ENCODE measurements at places on chromosomes 12 and 14.

GRCh38 chr12:47415054-47415453 lies 290.8 kb downstream of the RPAP3 start:
- no peak for DNase-seq

GRCh38 chr12:26031827-26032226 lies 73.3 kb downstream of the RASSF8 start:
- no peak for DNase-seq

- DNase-seq, result no peak
Measured at GRCh38 chr14:93047661-93048060, 68.1 kb downstream of the ITPK1 start.

DNA sequence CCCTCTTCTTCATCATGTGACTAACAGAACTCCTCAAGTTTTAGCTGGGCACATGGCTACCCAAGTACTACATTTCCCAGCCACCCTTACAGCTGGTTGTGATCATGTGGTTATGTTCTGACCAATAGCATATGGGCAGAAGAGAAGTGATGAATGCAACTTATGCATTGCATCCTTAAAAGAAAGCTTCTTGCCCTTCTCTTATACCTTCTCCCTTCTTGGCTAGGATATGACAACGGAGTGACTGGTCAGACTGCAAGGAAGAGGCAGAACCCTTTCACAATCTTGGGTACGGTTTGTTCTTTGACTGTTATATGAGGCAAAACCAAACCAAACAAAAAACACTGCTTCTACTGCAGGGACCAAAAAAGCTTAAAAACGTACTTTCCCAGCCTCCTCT lies 66.5 kb upstream of the MAX start:
- DNase-seq, result no peak

GRCh38 chr12:132158677-132159554 lies 14.7 kb downstream of the NOC4L start:
- DNase-seq, result no peak

DNA sequence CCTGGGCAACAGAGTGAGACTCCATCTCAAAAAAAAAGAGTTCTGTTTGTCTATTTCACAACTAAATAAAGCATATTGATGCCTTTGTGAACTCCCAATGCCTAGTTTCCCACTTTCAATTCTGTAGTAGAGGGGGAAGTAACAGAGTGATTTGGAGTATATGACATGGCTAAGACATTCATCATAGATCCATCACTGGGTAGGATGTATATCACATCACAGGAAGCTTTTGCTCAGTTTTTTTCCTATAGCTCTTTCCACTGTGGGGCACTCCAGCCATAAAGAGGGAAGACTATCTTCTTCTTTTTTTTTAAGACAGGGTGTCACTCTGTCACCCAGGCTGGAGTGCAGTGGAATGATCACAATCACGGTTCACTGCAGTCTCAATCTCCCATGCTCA lies 154.0 kb upstream of the BCL2L14 start:
- DNase-seq, result no peak

DNA sequence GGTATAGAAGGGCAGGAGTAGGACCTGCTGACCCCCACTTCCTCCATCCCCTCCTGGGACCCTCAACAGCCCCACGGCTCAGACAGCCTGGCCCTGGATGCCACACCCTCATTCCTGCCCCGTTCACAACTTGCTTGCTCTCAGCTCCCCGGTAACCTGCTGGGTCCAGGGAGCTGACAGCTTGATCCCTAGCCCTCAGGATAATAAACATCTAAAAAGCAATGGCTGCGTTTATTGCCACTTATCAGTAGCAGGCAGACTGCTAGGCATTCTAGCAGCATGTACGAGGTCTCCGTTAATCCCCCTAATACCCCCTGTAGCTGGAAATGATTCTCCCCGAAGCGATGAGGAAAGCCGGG lies 24.3 kb upstream of the RPLP0 start:
- no peak for DNase-seq

- no peak for DNase-seq
Measured at GRCh38 chr12:68270358-68270757, 17.0 kb upstream of the IL22 start.

DNA sequence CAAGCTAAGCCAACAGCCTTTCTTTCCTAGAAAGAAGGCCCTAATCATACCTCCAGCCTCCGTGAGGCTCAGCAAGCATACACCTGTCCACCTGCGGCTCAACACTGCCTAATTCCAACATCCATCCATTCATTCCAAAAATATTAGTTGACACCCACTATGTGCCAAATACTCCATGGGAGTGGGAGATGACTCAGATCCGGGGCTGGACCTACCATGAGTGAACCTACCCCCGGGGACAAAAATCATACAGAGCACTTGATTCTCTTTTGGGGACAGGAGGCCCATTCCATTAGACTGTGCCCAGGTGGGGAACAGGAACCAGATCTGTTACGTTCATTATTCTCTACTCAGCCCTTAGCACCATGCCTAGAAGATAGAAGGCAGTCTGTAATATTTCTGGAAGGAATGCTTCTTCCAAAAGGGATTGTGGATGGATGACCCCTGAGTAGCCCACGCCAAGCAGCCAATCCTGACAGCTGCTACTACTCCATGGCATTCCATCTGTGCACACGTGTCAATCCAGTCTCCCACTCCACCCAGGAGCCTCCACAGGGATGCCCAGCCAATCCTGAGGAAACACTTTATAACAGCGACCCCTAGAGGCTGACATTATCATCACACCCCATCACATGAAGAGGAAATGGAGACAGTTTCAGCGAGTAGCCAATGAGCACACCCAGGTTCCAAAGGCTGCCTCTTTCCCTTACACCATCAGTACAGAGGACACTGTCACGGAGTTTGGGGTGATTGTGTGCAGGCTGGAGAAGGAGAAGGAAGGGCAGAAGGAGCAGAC lies 170.7 kb downstream of the ESRRB start:
- no peak for DNase-seq

DNA sequence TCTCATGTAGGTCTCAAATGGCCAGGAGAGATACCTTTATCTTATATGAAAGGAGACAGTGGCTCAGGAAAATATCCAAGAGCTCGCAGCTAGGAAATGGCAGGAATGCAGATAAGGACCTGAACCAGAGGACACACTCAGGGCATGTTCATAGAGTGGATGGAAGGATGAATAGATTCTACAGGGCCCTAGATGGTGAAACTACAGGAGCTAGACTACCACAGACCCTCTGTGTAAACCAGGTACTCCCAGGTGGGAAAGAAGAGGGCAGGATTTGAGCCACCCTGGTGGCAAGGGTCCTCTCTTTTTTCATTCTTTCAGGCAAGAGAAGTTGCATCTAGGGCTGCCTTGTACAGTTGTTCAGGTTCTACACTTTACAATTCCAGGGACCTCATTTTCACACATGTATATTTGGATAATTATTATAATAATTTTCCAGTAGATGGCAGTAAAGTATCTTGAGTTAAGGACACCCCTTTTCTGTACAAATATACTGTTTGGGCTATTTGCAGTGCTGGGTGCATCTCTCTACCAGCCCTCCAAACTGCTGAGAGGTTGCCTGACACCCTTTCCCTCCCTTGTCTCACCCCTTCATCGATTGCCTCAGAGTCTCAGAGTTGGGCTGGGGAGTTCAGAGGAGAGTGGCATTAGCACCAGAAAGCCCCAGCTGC lies 10.5 kb upstream of the ZDHHC22 start:
- DNase-seq, result peak; percentile 61

GRCh38 chr12:76176940-76177339 lies 92.5 kb upstream of the NAP1L1 start:
- DNase-seq, result no peak

- DNase-seq, result no peak
Measured at GRCh38 chr12:65184176-65184857, 14.9 kb downstream of the LEMD3 start.

GRCh38 chr14:72629534-72629933 lies 264.4 kb downstream of the DPF3 start:
- DNase-seq, result no peak

- DNase-seq, result no peak
Measured at GRCh38 chr12:43728117-43728516, 30.5 kb downstream of the PUS7L start.

GRCh38 chr14:59333668-59334067 lies 131.5 kb downstream of the GPR135 start:
- DNase-seq, result no peak

- no peak for DNase-seq
Measured at GRCh38 chr12:95143621-95144205, 70.3 kb upstream of the NR2C1 start.

- no peak for DNase-seq
Measured at GRCh38 chr14:85487215-85487614, 42.7 kb upstream of the FLRT2 start.

GRCh38 chr12:4104722-4105244 lies 168.8 kb upstream of the CCND2 start:
- no peak for DNase-seq

DNA sequence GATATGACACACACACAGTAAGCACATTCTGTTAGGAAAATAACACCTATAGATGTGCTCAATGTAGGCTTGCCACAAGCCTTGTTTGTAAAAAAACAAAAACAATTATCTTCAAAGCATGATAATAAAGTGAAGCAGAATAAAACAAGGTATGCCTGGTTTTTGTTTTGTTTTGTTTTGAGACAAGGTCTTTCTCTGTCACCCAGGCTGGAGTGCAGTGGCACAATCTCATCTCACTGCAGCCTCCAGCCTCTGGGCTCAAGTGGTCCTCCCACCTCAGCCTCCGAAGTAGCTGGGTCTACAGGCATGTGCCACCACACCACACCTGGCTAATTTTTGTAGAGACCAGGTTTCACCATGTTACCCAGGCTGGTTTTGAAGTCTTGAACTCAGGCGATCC lies 52.4 kb upstream of the MON2 start:
- DNase-seq, result no peak

DNA sequence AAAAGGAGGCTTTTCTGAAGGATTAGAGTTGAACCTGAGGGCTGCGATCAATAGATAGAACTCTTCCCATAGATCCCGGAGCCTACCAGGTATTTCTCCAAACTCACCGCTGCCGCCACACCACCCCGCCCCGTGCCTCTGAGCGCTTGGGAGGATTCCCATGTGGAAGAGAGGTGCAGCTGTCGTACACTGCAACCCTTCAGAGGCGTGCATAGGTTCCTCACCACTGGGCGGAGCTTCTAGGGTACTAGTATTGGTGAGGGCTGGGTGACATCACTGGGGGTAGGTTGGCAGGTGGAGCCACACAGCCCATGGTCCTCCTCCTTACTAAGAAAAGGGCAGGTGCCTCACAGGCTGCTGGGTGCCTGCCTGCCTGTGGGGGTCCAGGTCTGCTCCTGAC lies 127.0 kb downstream of the TSPAN9 start:
- peak; percentile 83 for DNase-seq

- no peak for DNase-seq
Measured at GRCh38 chr12:64004641-64005040, 160.1 kb downstream of the SRGAP1 start.

GRCh38 chr12:96514328-96514727 lies 25.0 kb downstream of the CFAP54 start:
- DNase-seq, result no peak

DNA sequence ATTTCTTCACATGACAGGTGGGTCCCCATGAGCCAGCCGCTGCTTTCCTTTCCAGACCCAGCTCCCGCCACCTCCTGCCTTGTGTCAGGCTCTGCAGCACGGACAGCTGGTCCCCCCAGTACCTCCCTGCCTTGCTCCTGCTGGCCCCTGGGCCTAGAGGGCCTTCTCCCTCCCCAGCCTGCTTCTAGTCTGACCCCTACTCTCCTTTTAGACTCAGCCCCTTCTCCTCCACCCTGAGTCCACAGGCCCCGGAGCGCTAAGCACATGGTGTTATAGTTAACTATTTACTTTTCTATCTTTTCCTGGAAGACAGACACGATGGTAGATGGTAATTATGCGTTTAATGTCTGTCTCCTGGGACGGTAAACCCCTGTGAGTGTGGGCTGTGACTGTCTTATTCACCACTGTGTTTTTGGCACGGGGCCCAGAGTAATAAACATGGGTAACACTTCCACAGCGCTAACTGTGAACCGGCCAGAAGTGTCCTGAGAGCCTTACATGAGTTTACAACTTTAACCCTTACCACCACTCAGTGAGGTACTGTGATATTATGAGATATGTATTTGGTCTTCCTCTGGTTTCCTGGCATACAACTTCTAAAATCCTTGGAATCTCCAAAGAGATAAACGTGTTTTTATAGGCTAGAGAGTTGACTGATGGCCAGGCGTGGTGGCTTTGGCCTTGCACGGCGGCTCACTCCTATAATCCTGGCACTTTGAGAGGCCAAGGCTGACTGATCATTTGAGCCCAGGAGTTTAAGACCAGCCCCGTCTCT lies 41.2 kb downstream of the DGLUCY start:
- DNase-seq, result peak; percentile 86

DNA sequence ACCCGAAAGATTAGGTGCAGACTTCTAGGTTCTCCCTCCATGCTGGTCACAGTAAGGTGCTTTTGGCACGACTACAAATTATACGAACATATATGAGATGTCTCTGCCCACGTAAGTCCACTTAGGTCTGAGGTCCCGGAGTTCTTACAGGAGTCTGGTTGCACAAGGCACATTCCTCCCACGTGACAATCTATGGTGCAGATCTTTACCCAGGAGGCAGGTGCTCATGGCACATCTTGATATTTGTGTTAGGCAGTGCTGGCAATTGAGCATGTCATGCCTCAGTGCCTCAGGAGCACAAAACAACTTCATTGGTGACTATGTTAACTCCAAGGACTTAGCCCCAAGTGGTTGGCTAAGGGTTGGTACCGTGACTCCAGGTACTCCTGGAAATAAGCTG lies 92.0 kb upstream of the AMN1 start:
- no peak for DNase-seq

- no peak for DNase-seq
Measured at GRCh38 chr12:32102234-32102633, 4.4 kb upstream of the BICD1 start.

GRCh38 chr12:128940974-128941373 lies 87.7 kb downstream of the GLT1D1 start:
- no peak for DNase-seq

DNA sequence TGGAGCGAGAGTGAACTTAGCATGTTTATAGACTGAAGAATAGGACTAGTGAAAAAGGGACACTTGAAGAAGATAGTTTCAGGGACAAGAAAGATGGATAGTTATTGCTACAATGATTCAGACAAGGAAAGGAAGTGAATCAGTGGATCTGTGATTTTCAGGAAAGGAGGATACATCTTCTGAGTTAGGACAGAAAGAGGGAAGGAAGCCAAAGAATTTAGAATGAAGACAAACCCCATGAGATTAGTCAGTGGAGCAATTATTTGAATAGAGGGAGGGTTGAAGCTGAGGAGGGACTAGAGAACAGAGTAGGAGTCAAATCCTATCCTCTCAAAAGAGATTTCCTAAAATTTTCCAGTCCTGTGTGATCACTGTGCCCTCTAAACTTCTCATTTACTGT lies 282.7 kb downstream of the AKAP6 start:
- DNase-seq, result no peak

- DNase-seq, result no peak
Measured at GRCh38 chr12:21771311-21771710, 3.2 kb downstream of the KCNJ8 start.

GRCh38 chr12:106317406-106318082 lies 15.0 kb downstream of the TCP11L2 start:
- DNase-seq, result no peak
